ENCODE measurements at places on chromosomes 7 and 10.

DNA sequence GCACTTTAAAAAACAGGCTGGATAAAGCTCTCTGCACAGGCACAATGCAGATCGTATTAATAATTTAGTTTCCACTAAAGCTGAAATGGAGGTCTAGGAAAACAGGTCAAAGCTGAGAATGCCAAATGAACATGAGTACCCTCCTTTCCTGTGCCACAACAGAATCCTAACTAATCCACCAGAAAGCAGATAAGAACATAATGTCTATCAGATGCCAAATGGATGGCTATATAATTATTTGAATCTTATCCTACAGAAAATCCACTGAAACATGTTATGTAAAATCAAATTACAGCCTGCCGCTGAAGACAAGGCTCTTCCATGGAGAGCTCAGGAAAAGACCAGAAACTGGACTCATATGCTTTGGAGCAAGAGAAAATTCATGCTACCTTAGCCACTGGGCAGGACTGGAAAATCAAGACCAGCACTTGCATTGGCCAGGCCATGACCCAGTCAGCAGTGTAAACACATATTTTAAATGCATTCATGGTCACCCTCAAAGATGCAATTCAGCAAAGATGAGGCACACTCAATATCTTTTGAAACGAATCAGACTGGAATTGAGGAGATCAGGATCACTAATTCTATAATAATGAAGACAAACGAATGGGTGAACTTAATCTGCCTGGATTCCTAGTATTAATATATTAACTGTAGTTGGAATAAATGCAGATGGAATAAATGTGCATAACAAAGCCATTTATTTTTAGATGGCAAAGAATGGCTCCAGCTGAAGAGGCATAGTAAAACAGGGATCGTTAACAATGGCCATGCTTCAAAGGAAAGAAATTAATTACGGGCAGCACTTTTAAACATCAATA is 13.2 kb downstream of the ANK3 start:
- DNase-seq: no peak

- DNase-seq: no peak
These were observed 37.1 kb downstream of the MASTL start for GRCh38 chr10:27192284-27192683.

DNA sequence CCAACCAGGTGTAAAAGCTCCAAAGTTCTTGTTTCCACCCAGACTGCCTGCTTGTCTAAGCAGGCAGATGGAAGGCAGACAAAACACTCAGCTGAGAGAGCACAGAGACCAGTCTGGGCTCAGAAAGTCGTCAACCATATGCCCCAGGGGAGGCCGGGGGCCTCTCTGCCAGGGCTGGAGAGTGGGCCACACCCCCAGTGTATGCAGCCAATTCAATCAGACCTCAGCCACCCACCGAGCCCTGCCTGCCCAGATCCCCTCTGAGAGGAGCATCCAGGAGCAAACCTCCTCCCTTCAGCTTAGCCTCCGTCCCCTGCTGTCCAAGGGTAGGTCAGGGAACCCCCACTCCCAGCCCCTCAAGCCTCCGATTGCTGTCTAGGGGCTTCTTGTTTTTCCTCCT is 196.3 kb downstream of the LSM5 start:
- DNase-seq: no peak

DNA sequence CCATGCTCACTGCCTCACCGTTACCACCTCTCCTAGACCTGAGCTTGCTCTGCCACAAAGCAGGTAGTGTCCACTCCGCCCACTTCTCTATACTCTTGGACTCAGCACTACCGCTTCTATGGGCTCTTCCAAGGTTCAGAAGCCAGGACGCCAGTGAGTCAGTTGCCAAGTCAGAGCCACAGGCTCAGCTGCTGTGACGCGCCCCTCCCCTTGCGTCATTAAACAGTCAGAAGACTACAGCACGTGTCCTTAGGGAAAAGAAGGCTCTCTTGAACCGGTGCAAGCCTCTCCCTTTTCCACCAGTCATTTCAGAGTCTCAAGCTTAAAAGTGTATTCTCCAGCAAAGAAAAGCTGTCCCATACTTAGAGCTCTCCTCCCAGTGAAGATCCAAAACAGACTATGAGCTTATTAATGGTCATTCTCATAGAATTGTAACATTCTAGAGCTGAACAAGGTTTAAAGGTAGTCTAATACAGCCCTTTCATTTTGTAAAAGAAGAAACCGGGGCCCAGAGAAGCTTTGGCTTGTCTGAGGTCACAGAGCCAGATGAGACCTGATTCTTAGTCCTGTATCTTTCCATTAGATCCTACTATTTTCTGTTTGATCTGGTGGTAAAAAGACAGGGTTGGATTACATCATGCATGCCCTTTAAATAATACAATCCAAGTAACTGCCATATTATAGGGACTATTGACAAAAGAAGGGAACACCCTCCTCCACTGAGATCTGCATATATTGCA is 40.9 kb upstream of the MET start:
- DNase-seq: no peak

- DNase-seq: no peak
These were observed 42.3 kb downstream of the ARID5B start for GRCh38 chr10:61943674-61944378.

- no peak for DNase-seq
These were observed 31.4 kb upstream of the BTBD16 start for GRCh38 chr10:122239578-122240257.

- no peak for DNase-seq
These were observed 57.4 kb downstream of the MAP3K8 start for GRCh38 chr10:30491204-30491915.

- no peak for DNase-seq
These were observed 28.3 kb downstream of the STMP1 start for GRCh38 chr7:135690566-135690965.

- DNase-seq: no peak
These were observed 49.6 kb upstream of the CHST15 start for GRCh38 chr10:124142960-124143359.

GRCh38 chr7:74306730-74307469 is 17.7 kb downstream of the CLIP2 start:
- DNase-seq: no peak

DNA sequence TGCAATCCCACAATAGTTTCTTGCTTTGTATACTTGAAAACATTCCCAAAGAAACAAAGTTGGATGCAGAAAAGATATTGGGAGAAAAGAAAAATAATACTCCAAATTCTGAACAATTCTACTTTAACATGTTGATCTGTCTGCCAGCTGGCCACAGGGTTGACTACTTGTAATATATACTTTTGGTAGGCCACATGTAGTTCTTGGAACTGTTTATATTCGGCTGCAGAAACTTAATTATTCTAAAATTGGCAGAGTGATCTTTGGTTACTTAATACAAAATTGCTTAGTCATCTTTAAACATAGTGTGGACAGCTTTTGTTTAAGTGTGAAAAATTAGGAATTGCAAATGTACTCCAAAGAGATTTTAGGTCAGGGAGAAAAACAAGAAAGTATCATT is 76.0 kb downstream of the CALD1 start:
- DNase-seq: no peak

GRCh38 chr7:152899548-152900109 is 140.1 kb downstream of the ACTR3B start:
- DNase-seq: no peak

DNA sequence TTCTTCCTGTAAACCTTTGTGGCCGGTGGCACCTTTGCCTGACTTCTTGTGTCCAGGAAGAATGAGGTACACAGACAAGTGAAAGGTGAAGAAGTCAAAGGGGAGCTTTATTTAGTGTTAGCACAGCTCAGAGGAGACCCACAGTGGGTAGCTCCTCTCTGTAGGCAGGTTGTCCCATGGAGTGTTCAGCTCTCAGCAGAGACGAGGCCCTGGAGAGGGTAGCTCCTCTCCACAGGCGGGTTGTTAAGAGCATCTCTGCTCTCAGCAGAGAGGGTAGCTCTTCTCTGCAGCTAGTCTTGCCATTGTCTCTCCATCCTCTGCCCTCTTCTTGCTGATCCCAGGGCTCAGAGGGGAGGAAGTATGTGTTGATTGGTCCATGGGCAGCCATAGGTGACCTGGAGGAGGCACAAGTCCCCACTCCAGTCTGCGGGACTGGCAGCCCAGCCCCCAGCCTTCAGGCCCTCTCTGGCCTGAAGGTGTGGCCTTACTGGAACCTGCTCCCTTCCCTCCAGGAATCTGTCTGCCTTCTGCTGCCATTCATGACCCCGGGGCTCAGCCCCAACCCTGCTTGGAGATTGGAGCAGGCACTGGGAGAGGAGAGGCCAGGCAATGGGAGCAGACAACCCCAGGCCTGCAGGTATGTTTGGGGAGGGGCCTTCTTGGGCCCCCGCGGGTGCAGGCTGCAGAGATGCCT is 24.5 kb downstream of the HHEX start:
- no peak for DNase-seq

DNA sequence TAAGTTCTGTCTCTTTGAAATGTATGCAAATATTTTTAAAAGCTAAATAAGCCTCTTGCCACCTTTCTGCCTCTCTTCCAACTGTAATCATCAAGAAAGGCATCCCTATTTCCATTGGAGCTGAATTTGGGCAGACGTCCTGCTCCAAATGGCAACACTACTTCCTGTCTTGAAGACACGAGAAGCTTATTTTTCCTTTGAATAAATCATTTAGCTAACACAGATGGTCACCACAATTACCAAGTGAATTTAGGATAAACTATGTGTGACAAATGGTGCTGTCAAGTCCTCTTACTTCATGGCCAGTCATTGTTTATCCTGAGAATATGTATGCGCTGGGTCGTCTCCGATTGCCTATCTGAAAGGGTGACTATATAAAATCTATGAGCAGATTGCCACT is 268.0 kb downstream of the ANKRD7 start:
- no peak for DNase-seq

DNA sequence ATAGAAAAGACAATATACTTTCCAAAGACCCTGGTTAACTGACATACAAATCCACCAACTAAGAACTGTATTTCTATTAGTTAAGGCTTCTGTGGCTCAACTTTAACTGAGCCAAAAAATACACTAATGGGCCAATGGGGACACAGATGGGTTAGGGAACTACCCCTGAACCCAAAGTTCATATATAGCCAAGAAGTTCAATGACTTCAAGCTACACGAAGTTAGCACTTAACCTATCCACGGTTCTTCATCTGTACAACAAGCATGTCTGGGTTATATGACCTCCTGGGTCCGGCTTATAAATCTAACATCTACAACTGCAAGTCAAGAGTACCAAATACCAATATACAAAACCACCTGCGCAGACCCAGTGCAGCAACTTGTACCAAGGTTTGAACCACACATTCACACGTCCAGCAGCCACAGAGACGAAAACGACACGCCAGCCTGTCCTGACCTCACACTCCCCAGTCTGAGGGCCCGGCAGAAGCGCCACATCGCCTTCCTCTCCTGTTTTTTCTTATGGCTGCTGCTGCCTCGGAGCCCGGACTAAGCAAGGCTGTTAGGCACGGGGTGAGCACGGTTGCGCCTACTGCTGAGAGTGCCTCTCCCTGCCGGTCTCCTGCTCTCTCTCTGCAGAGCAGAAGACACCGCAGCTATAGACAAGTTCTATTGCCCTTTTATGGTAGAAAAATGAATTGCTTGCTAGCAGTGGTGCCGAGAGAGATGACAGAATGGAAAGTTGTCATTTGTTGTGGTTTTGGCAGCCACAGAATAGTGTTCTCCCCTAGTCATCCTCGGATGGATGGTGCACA is 86.3 kb downstream of the RNF216 start:
- DNase-seq: peak; percentile 64

DNA sequence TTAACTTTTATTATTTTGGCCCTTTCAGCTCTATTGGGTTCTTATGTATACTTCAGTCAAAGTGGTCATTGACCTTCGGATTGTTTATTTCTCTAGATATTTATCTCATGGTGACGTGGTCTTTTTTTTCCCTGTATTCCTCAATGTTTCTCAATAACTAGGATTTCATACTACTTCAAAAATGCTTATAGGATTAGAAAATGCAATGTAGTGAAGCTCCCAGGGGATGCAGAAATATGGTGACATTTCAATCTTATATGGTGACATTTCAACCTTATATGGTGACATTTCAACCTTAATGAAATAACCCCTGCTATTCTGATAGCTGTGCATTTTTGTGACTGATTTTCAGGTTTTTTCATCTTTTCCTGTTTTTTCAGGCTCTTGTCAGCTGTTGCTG is 51.4 kb downstream of the CHRM2 start:
- no peak for DNase-seq

GRCh38 chr7:30734497-30734896 is 17.4 kb upstream of the INMT start:
- DNase-seq: no peak

- DNase-seq: no peak
These were observed 138.1 kb upstream of the UNC5B start for GRCh38 chr10:71074176-71074755.

GRCh38 chr7:47308808-47309207 is 273.1 kb downstream of the TNS3 start:
- no peak for DNase-seq

GRCh38 chr10:86840498-86840897 is 84.1 kb downstream of the BMPR1A start:
- no peak for DNase-seq

DNA sequence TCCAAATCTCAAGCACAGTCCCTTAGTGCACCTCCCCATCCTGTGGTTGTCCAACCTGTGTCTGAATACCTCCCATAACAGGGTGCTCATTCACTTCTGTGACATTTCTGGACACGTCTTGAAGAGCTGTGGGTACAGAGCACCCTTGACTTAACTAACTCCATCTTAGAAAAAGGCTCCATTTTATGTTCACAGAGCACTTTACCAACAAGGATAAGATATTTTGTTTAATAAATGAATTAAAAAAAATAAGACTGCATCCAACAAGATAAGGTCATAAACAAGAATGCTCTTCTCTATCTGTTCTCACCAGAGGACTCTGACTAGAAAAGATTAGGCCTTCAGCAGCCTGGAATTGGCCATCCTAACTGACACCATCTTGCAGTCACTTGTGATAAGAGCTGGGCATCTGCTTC is 335.2 kb upstream of the ZNF32 start:
- DNase-seq: no peak

DNA sequence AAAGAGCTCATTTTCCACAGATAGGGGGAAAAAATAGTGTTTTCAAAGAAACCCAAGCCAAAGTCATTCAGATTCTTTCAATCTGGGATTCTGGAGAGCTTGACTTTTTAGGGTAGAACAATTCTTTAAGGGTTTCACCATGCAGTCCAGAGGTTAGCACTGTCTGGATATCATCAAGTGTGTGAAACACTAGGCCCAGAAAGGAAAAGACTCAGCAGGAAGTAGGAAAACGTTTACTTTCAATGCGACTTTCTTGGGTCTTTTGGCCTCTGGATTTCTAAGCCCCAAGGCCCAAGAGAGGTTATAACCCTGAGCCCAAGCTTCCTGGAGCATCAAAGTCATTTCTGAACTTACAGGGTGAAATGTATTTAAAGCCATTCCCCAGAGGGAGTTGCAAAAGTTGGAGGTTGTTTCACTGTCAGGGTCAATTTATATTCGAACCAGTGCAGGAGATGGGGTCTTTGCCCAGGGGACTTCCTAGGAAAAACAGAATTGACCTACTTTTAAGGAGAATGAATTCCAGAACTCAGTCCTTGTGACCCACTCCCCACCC is 158.0 kb downstream of the C7orf25 start:
- no peak for DNase-seq

GRCh38 chr7:95421847-95422444 is 12.9 kb downstream of the PON2 start:
- DNase-seq: no peak

GRCh38 chr10:3476186-3476585 is 303.6 kb upstream of the PITRM1 start:
- no peak for DNase-seq

- DNase-seq: no peak
These were observed 825 bp downstream of the ZNF862 start for GRCh38 chr7:149838992-149839408.

GRCh38 chr10:5812283-5813090 is 747 bp downstream of the GDI2 start:
- peak; percentile 21 for DNase-seq

GRCh38 chr10:11009471-11010308 is 8.0 kb upstream of the CELF2 start:
- no peak for DNase-seq
